ENCODE measurements at places on chromosomes 6 and 20.
A peak's percentile ranks its signal among the peaks of the same experiment; 100 is the strongest.

DNA sequence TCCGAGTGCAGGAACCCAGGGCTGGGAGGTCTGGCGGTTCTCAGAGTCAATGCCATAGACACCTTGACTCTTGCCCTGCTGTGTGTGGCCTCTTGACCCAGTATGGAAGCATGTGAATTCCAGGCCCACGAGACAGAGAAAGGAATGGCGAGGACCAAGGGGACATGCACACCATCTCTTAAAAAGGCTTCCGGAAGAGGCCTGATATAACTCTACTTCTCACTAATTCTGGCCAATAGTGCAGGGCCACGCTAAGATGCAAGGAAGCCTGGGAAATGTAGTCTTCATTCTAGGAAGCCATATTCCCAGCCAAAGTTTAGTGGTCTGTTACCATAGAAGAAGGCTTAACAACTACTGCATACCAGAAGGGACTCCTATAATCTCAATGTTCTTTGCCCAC, 177.0 kb upstream of the KCNG1 start:
- DNase-seq: no peak

GRCh38 chr6:38115626-38116008, 296.1 kb downstream of the ZFAND3 start:
- DNase-seq: no peak

- peak; percentile 33 for DNase-seq
These were observed 16.6 kb downstream of the ZUP1 start for GRCh38 chr6:116651916-116652315.

DNA sequence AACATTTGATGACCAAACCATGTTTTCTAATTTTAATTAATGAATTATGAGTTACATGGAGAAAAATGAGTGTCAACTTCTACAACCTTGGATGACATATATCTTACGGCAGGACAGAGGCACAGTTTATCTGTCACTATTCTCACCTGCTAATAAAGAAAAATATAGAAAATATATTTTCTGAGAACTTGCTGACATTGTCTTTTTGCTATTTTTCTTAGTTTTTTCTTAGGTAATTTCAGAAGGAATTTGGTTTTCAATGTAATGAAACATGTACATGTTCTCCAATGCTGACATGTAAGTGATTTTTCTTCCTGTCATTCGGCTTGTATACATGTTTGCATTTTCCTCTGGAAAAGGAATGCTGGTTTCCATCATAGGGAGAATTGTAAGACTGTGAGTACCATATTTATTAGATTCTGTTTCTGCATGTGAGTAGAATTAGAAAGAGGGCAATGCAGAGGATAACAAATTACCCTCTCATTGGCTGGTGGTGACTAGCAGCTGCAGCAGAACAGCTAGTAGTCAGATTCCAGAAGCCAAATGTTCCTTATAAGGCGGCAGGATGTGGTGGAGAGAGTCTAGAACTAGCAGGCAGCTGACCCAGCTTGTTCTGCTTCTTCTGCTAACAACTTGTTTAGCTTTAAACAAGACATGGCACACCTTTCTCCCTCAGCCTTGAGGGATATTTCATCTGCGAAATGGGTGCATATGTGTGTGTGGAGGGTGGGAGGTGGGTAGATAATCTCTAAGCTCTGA, 132.8 kb upstream of the SPACA1 start:
- no peak for DNase-seq

GRCh38 chr6:150894935-150895552, 29.5 kb downstream of the MTHFD1L start:
- DNase-seq: peak; percentile 18

Data from hematopoietic multipotent progenitor cell treated with erythropoietin and hydrocortisone succinate and interleukin-3 and kit ligand, for 8 days (in vitro differentiated cells).